Suppressor macrophage treated with lipopolysaccharide for 1 hour (primary cell): ENCODE measurements at places on chromosomes 1 and 21.
A peak's percentile ranks its signal among the peaks of the same experiment; 100 is the strongest.

DNA sequence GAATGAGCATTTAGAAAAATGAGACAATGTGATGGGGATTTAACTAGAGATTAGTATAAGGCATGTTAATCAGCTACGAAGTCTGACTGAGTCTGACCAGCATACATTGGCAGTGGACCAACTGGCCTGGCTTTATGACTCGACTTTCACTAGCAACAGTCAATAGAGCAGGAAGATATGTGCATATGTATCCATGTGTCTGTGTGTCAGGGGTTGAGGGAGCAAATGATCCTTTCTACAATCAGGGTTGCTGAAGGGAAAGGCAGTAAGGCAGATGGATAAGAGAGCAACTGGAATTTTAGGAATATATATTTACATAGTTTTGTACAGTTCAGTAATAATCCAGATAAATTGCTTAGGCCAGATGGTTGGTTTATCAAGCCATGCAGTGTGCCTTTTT lies 645.6 kb downstream of the PLA2G4A start:
- no peak for DNase-seq

DNA sequence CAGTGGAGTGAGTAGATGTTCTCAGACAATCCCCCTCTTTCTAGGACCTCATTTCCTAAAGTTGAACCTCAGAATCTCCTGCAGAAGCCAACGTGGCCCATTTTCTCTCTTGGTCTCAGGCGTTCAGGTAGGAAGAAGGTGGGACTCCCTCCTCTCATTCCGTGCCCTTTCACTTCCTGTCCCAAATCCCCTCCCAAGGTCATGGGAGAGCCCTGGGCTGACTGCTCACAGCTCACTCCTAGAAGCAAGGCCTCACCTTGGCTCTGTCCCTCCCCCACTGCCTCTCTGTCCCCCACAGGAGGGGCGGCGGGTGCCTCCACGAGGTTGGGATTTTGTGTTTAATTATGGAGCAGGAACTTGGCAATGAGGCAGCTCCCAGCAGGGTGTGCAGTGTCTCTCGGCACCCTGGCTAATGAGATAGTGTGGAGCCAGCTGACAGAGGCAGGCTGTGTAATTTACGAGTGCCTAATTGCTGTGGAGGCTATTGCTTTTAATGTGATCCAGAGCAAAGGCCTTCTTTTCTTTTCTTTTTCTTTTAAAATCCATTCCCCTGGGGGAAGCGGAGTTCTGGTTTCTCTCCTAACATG lies 9.1 kb upstream of the CDK18 start:
- DNase-seq: no peak

GRCh38 chr1:202112859-202113689 lies 9.6 kb upstream of the GPR37L1 start:
- DNase-seq: no peak

GRCh38 chr1:202989879-202990278 lies 17.3 kb upstream of the TMEM183A start:
- peak; percentile 38 for DNase-seq

DNA sequence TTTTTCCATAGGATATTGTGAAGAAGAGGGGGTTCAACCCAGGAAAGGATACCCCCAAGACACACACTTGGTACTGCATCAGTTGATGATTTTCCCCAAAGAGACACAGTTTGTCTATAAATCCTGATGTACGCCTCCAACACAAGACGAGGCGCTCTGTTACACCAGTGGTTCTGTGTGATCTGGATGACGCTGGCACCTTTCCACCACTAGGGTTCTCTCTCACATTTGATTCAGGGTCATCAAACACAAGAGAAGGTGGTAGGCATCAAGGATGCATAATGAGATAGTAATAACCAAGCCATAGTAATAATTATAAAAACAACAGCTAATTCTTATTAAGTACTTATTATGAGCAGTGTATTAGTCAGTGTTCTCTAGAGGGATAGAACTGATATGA lies 508.8 kb upstream of the ZP4 start:
- no peak for DNase-seq

- peak; percentile 91 for DNase-seq
Observed at GRCh38 chr21:35473496-35473895, 424.4 kb upstream of the RUNX1 start.

GRCh38 chr1:155531624-155532023 lies 31.0 kb downstream of the ASH1L start:
- no peak for DNase-seq

- DNase-seq: no peak
Observed at GRCh38 chr1:73782901-73783300, 415.1 kb downstream of the LRRIQ3 start.

DNA sequence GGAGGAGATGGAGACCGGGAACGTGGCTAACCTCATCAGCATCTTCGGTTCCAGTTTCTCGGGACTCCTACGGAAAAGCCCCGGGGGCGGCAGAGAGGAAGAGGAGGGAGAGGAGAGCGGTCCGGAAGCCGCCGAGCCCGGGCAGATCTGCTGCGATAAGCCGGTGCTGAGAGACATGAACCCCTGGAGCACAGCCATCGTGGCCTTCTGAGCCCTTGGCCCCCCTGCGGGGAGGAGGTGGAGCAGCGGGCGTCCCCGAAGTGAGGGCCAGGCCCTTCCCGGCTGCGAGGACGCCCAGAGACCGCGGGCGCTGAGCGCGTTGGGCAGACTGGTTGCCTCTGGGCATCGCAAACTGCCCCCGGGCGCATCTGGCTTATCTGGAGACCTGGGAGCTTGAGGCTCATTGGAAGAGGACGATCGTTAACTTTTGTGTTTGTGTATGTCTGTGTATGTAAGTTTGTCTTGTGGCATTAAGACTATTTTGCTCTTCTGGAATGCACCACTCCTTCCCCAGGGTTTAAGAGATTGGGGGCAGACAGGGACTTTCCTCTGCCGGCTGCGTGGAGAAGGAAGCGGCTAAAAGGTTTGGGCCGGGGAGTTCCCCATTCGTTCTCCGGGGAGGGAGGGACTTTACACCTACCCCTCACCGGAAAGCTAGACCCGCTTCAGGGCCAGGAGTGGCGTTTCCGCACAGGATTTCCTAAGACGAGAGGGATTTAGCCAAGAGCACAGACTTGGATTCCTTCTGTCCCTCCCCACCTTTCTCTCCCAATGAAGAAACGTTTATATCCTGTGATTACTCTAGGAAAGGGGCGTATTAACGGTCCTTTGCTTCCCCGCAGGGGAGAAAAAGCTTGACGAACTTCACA lies 1.4 kb downstream of the IER5 start:
- DNase-seq: peak; percentile 93

GRCh38 chr1:67793562-67793961 lies 39.7 kb downstream of the GNG12 start:
- no peak for DNase-seq

GRCh38 chr1:85224295-85224694 lies 23.5 kb upstream of the SYDE2 start:
- DNase-seq: no peak

- peak; percentile 75 for DNase-seq
Observed at GRCh38 chr1:205604825-205605505, 26.8 kb downstream of the ELK4 start.

- DNase-seq: no peak
Observed at GRCh38 chr1:59258412-59259032, 38.4 kb upstream of the FGGY start.

DNA sequence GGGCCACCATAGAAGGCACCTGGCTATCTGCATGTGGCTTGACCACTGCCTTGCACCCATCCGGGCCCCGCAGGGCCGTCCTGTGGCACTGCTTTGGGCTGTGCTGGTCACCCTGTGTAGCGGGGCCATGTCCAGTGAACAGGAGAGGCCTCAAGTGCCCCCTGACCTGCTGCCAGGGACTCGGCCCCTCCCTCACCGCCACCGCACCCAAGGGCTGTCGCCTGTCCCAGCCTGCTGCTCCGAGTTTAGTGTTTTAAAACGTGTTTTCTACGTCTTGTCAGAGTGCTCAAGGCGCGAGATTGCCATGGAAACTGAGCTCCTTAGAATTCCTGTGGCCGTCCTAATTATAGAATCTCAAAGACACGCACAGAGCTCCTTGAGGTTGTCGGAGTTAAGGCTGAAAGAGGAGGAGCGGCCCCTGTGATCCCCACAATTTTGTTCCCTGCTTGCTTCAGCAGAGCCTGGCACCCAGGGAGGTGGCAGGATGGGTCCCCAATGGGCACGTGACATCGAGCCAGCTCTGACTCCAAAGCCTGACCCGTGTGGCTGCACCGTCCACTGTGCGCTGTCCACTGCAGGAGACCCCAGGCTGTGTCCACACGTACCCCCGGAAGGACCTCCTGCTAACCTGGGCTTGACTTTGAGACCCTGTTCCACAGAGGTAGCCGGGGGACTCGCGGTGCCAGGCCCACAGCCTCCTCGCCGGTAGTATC lies 66.2 kb downstream of the FAAP20 start:
- no peak for DNase-seq

DNA sequence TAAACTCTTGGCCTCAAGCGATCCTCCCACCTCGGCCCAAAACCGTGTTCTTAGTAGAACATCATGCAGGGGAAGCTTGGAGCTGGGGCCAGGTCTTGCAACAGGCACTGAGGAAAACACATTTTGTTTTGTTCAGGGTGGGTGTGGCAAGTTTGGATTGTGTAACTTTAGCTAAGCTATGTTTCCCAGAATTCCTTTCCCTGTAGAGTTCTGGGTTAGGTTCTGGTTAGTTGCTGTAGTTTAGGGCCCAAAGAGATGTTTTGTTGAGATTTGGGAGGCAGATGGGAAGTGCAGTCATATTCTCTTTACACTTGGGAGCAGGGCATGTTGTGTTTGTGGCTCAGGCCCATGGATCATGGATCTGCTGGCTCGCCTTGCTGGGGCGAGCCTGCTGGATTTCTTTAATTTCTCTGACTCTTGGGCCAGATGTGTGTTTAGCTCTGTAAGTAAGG lies 24.0 kb downstream of the PLA2G5 start:
- DNase-seq: no peak

DNA sequence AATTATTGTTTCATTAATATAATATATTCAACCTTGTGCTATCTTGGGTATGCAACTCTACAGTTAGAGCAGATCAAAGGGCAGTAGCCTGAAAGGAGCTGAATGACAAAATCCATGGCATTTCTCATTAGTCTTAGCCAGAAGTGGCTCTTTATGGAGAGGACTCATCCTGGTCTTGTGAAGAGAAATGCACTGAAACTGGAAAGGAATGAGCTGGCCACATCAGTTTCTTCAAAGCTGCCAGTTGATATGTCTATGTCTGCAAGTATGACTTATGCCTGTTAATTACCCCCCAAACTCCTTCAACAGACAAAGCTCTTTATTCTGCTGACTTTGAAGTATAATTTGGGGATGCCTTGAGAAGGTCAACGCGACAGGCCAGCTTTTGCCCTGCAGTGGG lies 119.0 kb upstream of the UBE2U start:
- no peak for DNase-seq

DNA sequence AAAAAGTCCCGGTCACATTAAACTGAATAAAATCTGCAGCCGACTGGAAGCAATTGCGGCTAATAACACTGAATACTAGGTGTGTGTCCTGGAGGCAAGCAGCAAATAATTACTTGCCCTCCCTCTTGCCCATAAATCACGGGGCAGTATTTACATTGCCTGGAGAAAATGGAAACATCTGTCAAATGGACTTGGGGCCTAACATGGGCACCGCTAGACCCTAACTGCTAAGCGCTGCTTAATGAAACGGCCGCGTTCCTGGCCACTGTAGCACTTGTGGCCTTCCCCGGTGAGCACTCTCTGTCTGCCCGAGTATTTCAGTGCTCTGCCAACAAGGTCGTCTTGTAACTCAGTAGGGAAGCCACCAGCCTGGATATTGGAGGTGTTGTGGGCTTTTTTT lies 23.9 kb upstream of the KNCN start:
- no peak for DNase-seq

GRCh38 chr1:171515741-171516140 lies 30.4 kb downstream of the PRRC2C start:
- DNase-seq: no peak

GRCh38 chr1:236067854-236068454 lies 3.1 kb upstream of the NID1 start:
- DNase-seq: no peak

DNA sequence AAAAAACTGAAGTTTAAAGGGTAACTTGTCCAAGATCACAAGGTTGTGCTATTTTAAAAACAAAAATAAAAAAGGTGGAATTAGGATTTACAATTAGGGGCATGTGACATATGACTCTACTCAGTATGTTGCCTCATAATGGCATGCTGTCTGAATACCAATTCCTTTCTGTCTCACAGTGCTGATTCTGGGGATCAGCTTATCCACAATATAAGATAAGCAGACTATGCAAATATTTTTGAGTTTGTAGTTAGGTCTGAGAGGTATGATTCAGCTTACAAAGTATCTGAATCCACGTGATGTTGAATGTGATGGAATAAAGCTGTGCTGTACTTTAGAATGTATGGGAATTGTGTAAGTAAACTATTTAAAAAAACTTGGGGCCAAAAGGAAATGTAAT lies 216.6 kb downstream of the HHIPL2 start:
- no peak for DNase-seq

GRCh38 chr1:30134466-30135217 lies 588.7 kb downstream of the MATN1 start:
- DNase-seq: no peak

GRCh38 chr1:43569175-43569574 lies 38.5 kb downstream of the PTPRF start:
- DNase-seq: no peak

- DNase-seq: no peak
Observed at GRCh38 chr21:45299026-45299863, 11.6 kb upstream of the POFUT2 start.

DNA sequence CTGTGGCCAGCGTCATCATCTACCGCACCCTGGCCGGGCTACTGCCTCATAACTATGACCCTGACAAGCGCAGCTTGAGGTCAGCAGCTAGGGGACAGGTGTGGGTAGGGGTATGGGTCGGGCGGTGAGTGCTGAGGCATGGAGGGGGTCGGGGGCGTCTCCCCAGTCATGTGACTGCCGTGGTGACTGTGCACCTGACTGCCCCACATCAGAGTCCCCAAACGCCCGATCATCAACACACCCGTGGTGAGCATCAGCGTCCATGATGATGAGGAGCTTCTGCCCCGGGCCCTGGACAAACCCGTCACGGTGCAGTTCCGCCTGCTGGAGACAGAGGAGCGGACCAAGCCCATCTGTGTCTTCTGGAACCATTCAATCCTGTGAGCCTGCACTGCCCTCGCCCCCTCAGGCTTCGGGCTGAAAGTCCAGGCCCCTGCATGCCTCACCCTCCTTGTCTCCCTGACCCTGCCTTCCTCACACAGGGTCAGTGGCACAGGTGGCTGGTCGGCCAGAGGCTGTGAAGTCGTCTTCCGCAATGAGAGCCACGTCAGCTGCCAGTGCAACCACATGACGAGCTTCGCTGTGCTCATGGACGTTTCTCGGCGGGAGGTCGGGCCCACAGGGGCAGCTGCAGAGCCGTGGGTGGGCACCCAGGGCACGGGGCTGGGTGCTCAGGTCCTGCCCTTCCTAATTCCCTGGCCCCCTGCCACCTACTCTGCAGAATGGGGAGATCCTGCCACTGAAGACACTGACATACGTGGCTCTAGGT lies 13.5 kb downstream of the PSRC1 start:
- no peak for DNase-seq

- no peak for DNase-seq
Observed at GRCh38 chr1:115323366-115324004, 14.6 kb downstream of the NGF start.

GRCh38 chr1:36143424-36143823 lies 5.9 kb downstream of the TRAPPC3 start:
- no peak for DNase-seq

GRCh38 chr1:6528492-6528891 lies 25.8 kb downstream of the NOL9 start:
- DNase-seq: no peak

GRCh38 chr1:214029796-214030195 lies 42.0 kb downstream of the PROX1 start:
- DNase-seq: no peak
